ENCODE measurements at places on chromosomes 5 and 9.

DNA sequence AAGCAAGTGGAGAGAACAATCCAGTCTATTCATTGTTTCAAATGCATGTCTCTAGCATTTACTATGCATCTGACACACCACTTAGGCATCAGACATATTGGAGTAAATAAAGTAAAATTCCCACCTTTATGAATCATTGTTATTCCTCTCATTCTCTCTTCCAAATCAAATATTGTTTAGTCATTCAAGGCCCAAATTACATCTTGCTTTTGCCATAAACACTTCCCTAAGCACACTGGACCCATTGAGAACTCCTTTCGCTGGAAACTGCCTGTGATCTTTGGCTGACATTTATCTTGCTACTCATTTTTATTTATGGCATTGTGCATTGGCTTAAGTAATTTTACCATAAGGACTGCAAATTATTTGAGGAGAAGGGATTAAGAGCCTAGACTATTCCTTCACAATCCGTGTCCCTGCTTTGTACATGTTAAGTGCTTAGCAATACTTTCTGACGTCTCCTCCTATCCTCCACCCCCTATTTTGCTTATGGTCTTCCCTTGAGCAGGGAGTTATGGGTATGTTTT is 7.4 kb downstream of the C5orf46 start:
- no peak for DNase-seq

DNA sequence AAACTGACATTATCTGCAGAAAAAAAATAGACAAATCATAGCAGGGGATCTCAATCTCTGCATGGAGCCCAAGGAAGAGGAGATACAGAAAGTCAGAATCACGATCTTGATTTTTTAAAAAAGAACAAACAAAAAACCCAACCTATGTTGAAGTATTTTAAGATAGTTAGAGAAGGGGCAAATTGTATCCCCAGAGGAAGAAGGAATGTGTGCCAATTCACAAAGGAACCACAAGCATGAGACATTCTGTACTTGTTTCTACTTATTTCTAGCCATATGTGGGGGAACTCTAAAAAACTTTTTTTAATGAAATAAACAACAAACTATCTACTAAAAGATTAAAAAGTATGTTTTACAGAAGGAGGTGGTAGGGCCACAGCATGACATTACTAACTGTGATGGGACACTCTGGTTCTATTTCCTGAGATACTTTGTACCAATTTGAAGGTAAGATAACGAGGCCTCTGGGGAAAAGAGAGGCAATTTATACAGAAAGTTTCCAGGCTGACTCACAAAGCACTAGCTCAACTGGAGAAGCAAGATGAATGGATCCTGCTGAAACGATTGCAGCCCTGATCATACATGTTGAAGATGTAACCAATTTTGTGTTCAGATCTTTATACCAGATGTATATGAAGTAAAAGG is 22.5 kb downstream of the RANBP3L start:
- DNase-seq: no peak

GRCh38 chr9:12060067-12060466 is 633.1 kb upstream of the TYRP1 start:
- no peak for DNase-seq

- no peak for DNase-seq
Measured at GRCh38 chr9:4167728-4168127, 132.1 kb downstream of the GLIS3 start.

- DNase-seq: no peak
Measured at GRCh38 chr5:141001844-141002604, 35.7 kb downstream of the PCDHAC2 start.

GRCh38 chr5:89187268-89187667 is 304.3 kb upstream of the MEF2C start:
- DNase-seq: no peak

DNA sequence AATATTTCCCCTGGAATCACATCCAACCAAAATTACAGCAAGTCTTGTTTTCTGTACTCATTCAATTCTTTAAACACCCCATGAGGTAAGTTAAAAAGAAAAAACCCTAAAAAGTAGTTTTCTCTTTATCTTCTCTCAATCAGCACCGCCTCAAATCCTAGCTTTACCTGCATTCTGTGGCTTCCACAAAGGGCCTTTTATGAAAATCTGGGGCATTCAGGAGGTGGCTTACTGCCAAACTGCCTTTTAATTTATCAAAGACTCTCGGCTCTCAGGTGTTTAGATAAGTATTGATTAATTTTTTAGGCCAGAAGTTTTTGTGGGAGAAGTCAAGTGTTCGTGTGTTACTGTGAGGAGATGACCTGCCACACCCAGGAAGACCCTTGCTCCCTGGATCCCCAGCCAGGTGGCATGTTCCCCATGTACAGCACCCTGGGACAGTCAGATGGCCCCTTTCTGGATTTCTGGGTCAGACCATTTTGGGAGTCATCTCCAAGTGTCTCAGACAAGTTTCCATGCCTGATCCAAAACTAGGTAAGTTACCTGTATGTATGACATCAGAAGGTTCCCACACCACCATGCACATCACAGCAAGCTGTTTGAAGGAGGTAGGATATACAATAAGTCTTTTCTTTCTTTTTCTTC is 6.2 kb upstream of the TMEM171 start:
- no peak for DNase-seq

- DNase-seq: no peak
Measured at GRCh38 chr5:176371621-176372539, 6.6 kb downstream of the ARL10 start.

All from CD4-positive, alpha-beta T cell treated with Interleukin-12 subunit alpha and Interleukin-12 subunit beta, for 1 hour (primary cell).